ENCODE measurements at places on chromosomes 11 and 22. TPM values are rescaled to one million over a fixed set of nuclear protein-coding genes. Genes with fewer than 3 reads are reported as not detected.

MS4A3 gene
- total RNA-seq: not detected

ZBTB16 gene
- total RNA-seq: 39.0 TPM

LGALS12 gene
- not detected for total RNA-seq

OR5P2 gene
- not detected for total RNA-seq

OR51E2 gene
- not detected for total RNA-seq

LINC01488 gene
- not detected for total RNA-seq

IL18 gene
- total RNA-seq: 4.5 TPM

GAL3ST1 gene
- 0.58 TPM for total RNA-seq

SYVN1 gene
- 73.0 TPM for total RNA-seq

IGLL1 gene
- total RNA-seq: not detected

TAF10 gene
- 60.5 TPM for total RNA-seq

- no peak overlapping the region for H3K4me3 ChIP-seq
- no peaks in the 10 kb centered on the region for H3K27me3 ChIP-seq
These were observed 14.2 kb upstream of the PRAME start for GRCh38 chr22:22573047-22573889.

DNA sequence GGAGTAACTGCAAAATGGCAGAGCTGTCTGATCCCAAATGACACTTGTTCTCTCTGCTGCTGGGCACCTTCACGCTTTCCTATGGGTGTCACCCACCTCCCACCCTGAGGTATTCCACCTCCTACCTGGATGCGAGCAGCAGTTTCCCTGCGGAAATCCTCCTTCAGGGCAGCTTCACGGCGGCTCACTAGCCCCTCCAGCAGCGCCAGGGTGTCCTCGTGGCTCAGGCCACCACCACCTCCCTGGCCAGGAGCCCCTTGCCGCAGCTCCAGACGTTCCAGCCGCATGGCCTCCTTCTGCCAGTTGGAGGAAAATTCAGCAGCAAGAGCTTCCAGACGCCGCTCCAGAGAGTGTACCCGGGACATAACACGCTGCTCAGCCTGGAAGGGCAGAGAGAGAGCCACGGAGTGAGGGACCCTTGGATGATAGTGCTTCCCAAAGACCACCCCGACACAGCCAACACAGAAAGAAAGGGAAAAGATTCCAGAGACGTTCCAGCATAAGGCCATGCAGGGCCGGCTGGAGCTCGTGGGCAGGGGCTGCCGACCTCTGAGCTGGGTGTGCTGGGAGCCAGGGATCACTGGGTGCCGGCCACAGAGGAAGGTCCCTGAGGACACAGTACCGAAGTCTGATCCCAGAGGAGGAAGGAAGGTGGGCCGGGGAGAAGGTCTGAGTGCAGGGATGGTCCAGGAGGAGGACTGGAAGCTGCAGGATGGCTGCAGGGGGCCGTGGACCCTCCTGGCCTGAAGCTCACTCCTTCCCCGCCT, 13.4 kb downstream of the SUN2 start:
- H3K36me3 ChIP-seq: peaks cover 50% of the 10 kb centered on the region
- H3K4me1 ChIP-seq: no peaks in the 10 kb centered on the region
- no peak overlapping the region for H3K27ac ChIP-seq
- no peak overlapping the region for H3K4me3 ChIP-seq
- peak; percentile 47 for DNase-seq

DNA sequence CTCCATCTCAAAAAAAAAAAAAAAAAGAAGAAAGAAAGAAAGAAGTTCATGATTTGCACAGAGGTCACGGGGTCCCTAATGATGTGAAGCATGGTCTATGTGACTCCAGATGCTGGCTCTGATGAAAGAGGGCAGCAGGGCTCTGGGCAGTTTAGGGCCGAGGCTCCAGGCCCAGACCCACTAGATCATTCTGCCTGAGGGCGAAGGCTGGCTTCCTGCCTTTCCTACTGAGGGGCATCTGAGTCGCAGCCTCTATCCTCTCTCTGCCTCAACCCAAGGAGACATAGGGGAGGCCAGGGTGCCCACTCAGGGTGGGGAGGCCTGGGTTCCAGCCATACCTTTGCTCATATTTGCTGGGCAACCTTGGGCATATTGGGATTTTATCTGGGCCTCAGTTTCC, 4.8 kb downstream of the SLC35E4 start:
- H3K36me3 ChIP-seq: no peaks in the 10 kb centered on the region
- H3K27me3 ChIP-seq: no peaks in the 10 kb centered on the region
- H3K27ac ChIP-seq: no peak overlapping the region
- no peak for DNase-seq
- H3K4me3 ChIP-seq: no peak overlapping the region

GRCh38 chr11:73221451-73221850, 3.4 kb downstream of the P2RY2 start:
- H3K27ac ChIP-seq: no peak overlapping the region
- no peaks in the 10 kb centered on the region for H3K27me3 ChIP-seq
- peaks cover 14% of the 10 kb centered on the region for H3K4me1 ChIP-seq
- DNase-seq: no peak
- H3K4me3 ChIP-seq: no peak overlapping the region
- H3K36me3 ChIP-seq: no peaks in the 10 kb centered on the region

DNA sequence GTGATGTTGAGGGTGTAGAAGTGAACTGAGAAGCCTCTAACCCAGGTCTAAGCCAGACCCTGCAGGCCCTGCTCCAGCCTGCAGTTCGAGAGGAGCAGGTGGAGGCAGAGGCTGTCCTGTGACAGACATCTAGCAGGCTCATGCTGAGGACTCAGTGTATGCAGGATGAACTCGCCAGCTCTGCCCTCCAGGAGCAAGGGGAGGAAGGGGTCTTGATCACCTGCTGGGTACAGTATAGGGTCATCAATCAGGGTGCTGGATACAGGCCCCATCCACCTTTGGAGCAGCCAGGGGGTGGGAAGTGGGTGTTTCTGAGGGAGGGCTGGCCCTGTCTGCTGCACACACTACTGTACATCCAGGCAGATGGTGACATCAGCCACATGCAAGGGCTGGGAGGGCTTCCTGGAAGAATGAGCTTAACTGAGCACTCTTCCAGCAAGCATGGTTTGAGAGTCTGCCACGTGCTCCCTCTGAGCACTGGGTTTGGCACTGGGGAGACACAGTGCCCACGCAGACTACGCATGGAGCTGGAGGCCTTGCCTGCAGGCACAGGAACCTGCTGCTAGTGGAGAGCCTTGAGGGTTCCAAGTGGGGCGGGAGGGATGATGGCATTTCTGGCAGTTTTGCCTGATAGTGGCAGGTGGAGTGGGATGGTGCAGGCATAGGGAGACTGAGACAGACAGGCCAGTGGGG, 9.2 kb downstream of the MAPK8IP1 start:
- no peak for DNase-seq
- H3K4me1 ChIP-seq: no peaks in the 10 kb centered on the region
- H3K36me3 ChIP-seq: no peaks in the 10 kb centered on the region
- H3K4me3 ChIP-seq: no peak overlapping the region

DNA sequence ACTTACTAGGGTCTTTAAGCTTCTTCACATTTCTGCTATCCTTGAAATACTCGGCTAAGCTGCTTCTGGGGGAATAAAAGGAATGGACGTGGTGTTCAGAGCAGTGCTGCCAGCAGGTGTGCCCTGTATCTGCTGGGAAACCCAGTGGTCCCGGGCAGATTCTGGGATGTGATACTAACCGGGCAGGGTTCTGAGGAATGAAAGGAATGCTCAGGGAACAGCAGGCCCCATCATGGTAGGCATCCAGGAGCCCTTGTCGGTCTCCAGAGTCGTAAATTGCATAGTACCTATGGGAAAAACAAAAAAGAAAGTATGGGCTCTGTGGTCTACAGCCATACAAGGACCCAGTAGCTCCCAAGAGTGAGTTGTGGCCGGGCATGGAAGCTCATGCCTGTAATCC, 4.5 kb upstream of the TMEM223 start:
- peaks cover 12% of the 10 kb centered on the region for H3K36me3 ChIP-seq
- DNase-seq: no peak
- H3K4me3 ChIP-seq: no peak overlapping the region
- no peaks in the 10 kb centered on the region for H3K27me3 ChIP-seq
- peaks cover 5% of the 10 kb centered on the region for H3K4me1 ChIP-seq
- H3K27ac ChIP-seq: no peak overlapping the region

- no peaks in the 10 kb centered on the region for H3K4me1 ChIP-seq
- no peaks in the 10 kb centered on the region for H3K27me3 ChIP-seq
- H3K27ac ChIP-seq: no peak overlapping the region
- DNase-seq: no peak
- H3K4me3 ChIP-seq: no peak overlapping the region
These were observed 5.5 kb downstream of the KMT2A start for GRCh38 chr11:118441770-118442275.

GRCh38 chr22:19654338-19654987, 59.8 kb upstream of the SEPTIN5 start:
- H3K27me3 ChIP-seq: no peaks in the 10 kb centered on the region
- H3K4me3 ChIP-seq: no peak overlapping the region
- DNase-seq: no peak
- H3K27ac ChIP-seq: no peak overlapping the region

DNA sequence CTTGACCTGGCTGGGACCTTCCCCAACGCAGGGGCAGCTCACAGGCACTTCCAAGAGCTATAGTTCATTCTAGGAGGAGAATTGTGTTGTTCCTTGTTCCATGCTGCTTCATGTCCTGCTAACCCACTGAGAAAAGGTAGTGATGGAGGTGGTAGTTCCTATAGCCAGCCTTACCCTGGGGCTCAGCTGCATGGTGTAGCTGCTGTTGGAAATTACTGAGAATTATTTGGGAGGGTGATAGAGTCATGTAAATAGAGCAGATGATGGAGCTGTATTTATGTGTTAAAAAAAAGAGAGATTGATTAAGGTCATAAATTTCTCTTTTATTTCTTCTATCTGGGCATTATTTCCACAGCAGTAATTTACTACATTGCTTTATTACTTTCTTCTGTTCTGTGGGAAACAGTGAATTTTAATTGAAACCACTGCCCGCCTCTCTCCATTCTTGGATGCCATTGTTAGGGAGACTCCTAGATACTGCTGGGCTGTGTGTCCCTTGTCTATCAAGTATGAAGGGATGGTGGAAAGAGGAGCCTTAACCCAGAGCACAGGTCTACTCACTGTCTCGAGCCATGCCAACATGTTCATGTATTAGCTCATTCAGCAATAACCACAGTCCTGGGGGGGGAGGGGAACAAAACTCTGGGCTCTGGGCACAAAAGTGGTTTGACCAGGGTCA, 309.2 kb downstream of the FAT3 start:
- DNase-seq: no peak
- H3K4me3 ChIP-seq: no peak overlapping the region
- no peaks in the 10 kb centered on the region for H3K4me1 ChIP-seq
- no peaks in the 10 kb centered on the region for H3K27me3 ChIP-seq

DNA sequence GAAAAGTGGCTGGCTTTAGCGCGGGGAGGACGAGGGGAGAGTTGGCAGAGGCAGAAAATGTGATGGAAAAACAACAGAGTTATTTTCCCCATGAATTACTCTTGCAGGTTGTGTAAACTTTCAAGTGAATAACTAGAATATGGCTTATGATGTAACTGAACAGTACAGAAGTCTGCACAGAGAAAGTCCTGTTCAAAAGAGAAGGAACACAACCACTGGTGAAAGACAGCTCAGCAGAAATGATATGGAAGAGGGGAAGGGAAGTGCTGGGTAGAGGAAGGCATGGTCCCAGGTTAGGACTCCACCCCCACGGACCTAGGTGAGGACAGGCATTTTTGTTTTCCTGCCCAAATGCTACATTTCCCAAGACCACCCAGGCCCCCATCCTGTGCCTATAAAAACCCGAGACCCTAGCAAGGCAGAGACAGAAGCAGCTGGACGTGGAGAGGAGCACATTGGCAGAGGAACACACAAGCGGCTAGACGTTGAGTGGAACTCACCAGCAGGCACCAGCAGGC, 77.7 kb downstream of the MAML2 start:
- H3K36me3 ChIP-seq: no peaks in the 10 kb centered on the region
- no peaks in the 10 kb centered on the region for H3K27me3 ChIP-seq
- no peaks in the 10 kb centered on the region for H3K4me1 ChIP-seq
- H3K4me3 ChIP-seq: no peak overlapping the region
- no peak overlapping the region for H3K27ac ChIP-seq
- DNase-seq: no peak

DNA sequence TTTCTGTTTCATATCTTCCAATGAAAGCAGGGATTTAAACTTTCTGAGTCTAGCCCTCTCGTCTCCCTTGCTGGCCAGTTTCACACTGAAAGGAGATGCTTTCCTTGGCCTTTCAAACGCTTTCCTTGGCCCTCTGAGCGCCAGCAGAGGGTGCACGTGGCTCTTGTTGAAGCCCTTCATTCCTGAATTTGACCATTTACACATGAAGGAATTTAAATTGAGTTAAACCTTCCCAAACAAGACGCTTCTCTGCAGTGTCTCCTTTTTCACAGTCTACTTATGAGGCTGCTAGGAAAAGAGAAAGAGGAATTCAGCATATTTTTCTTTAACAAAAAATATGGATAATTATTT, 21.6 kb downstream of the NNMT start:
- DNase-seq: no peak
- H3K4me3 ChIP-seq: no peak overlapping the region
- no peaks in the 10 kb centered on the region for H3K27me3 ChIP-seq
- peaks cover 16% of the 10 kb centered on the region for H3K4me1 ChIP-seq
- no peak overlapping the region for H3K27ac ChIP-seq
- peaks cover 15% of the 10 kb centered on the region for H3K36me3 ChIP-seq

GRCh38 chr22:19994851-19995610, 21.6 kb downstream of the ARVCF start:
- H3K36me3 ChIP-seq: no peaks in the 10 kb centered on the region
- no peaks in the 10 kb centered on the region for H3K27me3 ChIP-seq
- no peak for DNase-seq
- no peak overlapping the region for H3K4me3 ChIP-seq

DNA sequence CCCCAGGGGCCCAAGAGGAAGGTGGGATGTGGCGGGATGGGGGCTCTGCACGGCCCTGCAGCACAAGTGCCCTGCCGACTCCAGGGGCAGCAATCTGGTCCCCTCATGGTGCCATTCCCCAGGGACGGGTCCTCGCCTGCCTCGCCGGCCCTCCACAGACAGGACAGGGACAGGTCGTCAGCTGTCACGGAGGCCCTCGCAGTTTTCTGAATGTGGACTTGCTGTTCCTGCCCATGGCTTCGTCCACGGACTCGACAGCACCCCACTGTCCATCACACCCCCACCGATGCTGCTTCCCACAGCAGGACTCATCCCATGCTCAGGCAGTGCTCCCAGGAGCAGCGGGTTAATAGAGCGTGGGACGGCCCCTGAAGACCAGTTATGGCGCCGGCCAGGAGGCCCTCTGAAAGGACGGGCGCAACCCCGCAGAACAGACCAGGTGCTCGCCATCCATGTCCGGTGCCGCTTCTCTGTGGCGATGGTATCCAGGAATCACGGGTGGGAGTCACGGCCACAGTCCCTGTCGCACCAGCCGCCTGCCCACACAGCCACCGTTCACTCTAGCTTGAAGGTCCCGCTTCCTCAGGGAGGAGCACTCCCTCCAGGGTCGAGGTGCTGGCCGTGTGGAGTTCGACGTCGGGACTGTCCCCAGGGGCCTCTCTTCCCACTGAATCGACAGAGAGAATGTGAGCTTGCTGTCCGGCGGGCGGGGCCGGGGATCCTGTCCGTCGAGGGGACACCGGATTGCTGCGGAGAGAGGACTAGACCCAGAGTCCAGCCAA, 18.5 kb upstream of the MUC2 start:
- no peak for DNase-seq
- H3K27me3 ChIP-seq: no peaks in the 10 kb centered on the region
- no peak overlapping the region for H3K4me3 ChIP-seq

GRCh38 chr22:34975721-34976120, 90.2 kb upstream of the ISX start:
- H3K27ac ChIP-seq: no peak overlapping the region
- DNase-seq: no peak
- no peaks in the 10 kb centered on the region for H3K27me3 ChIP-seq

- no peak overlapping the region for H3K4me3 ChIP-seq
- no peak for DNase-seq
These were observed 1120.9 kb upstream of the CCDC90B start for GRCh38 chr11:84407091-84407490.

Data from right lobe of liver (tissue), 6 donors.